ENCODE measurements at places on chromosomes 11 and 22.

- DNase-seq, result no peak
Measured at GRCh38 chr11:32830413-32830738, 649 bp downstream of the PRRG4 start.

DNA sequence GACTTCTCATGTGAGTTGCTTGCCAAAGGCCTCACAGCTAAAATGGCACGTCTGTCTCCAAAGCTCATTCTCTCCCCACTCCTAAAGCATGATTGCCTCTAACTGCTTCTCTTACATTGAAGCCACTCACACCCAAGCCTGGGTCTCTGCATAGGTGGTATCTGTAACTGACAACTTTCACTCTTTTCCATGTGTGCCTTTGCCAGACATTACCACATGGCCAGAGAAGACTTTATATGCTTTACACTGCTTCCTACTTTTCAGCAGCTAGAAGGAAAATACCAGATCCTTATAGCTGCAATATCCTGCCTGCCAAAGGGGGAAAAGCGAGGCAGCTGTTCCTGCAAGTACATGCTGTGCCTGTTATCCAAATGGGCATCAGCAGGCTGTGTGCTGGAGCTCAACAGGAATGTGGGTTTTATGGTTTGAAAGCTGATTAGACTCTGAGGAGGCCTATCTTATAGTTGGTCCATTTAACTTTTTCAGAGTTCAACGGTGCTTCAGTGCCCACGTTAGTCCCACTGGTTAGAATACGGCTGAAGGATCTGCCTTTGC, 547.1 kb downstream of the RAB38 start:
- no peak for DNase-seq

- DNase-seq, result no peak
Measured at GRCh38 chr11:84146826-84147225, 860.7 kb upstream of the CCDC90B start.

DNA sequence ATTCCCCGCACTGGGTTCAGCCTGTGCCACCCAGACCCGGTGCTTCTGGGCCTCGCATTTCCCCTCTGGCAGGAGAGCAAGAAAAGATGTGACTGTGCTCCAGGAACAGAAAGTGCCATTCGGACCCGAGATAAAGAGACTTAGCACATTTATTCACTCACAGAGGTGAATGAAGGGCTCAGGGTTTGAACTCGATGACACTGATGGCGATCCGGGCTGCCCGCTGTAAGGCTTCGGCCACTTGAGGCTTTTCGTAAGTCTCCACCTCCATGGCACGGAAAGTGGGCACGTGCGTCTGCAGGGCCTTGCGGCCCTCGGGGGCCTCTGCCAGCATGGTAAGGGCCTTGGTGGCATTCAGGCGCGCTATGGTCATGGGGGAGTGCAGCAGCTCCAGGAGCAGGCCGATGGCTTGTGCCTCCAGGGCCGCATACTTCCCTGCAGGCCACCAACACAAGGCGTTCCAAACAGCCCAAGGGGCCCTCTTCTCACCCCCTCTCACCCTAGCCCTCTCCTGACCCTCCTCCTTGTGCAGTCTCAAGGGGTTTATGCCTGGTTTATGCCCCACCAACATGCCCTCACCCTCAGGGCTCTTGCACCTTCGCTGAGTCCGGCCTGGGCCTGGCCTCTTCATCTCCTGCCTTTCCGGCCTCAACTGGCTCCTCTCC, 10.9 kb upstream of the GNAZ start:
- no peak for DNase-seq

DNA sequence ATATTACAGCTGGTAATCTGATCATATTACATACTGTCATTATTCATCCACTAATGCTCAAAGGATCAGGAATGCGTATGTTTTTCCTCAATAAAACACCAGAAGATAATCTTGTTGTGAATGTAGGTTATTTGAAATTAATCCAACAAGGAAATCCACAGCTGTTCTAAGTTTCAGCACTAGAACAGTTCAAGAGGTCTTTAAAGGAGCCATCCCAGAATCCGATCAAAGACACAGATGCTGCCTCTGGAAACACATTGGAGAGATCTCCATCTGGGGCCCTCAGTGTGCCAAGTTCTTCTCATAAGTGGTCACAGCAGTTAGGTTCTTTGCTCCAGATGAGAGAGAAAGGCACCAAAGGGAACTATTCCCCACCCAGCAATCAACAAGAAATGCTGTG, 1955.1 kb upstream of the RAG2 start:
- no peak for DNase-seq

DNA sequence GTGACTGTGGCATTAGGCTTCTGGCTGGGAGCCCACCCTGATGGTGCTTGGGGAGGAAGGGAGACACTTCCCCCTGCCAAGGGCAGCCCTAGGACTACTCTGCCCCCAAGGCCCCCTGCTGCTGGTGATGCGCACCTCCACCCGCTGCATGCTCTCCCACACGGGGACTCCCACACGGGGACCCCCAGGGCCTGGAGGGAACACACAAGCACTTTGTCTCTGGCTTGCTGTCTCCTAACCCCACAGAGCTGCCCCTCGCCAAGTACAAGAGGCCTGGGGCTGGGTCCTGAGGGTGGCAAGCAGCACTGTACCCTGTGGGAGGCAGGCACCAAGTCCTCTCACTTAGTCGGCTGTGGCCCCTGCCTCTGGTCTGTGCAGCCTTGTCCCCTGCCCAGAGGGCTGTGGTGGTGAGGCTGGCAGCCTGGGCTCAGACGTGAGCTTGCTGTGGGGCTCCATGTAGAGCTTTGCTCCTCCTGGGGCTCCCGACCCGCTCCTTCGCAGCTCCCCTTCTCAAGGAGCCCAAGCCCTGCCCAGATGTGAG, 7.9 kb downstream of the LRRC75B start:
- no peak for DNase-seq

DNA sequence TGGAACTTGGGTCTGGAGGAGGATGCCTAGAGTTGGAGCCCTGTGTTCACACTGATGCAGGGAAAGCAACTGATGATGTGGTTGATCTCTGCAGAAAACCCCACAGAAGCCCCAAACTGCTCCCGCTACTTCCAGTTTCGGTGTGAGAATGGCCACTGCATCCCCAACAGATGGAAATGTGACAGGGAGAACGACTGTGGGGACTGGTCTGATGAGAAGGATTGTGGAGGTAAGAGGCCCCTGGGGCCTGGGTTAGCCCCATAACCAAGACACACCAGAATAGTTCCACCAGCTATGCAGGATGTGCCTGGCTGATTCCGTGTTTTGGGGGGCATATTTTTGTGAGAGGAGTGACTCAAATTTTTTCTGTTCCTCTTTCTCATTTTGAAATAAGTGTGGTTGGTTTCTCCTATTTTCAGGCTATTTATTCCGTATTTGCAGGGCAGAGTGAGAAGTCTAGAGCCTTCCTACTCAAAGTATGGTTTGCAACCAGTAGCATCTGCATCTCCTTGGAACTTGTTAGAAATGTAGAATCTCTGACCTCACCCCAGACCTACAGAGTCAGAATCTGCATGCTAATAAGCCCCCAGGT, 137.3 kb upstream of the SORL1-AS1 start:
- no peak for DNase-seq

All from cerebellar cortex (tissue), 1 donor.